Motor neuron (in vitro differentiated cells): ENCODE measurements at places on chromosomes 13 and 19. TPM values are rescaled to one million over a fixed set of nuclear protein-coding genes. Genes with fewer than 3 reads are reported as not detected.

Gene ZNF723
- 0.26 TPM in 1 of 2 replicates, not detected in the other for total RNA-seq

Gene PTBP1
- total RNA-seq: 213 and 215 TPM in 2 replicates

Gene EFNB2
- 43.6 and 60.3 TPM in 2 replicates for total RNA-seq

- peak; percentile 30 for ATAC-seq
Observed at GRCh38 chr19:40217934-40218890, at the start of gene TTC9B. Gene TTC9B (minus strand): TSS chr19:40218384. CDS start chr19:40218381, 3 bp downstream.

DNA sequence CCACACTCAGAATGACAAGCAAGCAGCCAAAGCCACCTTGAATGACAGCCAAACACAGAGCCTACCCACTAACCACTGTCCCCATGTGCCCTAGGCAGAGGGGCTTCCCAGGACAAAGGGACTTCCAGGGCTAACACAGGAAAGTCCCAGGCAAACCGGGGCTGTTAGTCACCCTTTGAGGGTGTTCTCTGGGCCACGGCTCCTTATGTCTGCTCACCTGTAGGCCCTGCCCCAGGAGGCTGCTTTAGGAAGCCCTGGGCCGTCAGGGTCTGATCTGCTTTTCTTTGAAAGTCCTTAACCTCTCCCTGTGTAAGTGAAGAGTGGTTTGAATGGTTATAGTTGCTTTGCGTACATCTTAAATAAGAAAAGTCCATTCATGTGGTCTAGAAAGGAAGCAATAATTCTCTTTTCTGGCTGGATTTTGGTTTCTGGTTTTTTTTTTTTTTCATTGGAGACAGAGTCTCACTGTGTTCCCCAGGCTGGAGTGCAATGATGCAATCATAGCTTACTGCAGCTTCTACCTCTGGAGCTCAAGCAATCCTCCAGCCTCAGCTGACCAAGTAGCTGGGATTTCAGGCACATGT lies 161.4 kb downstream of the EFNB2 start:
- ATAC-seq: peak; percentile 53

DNA sequence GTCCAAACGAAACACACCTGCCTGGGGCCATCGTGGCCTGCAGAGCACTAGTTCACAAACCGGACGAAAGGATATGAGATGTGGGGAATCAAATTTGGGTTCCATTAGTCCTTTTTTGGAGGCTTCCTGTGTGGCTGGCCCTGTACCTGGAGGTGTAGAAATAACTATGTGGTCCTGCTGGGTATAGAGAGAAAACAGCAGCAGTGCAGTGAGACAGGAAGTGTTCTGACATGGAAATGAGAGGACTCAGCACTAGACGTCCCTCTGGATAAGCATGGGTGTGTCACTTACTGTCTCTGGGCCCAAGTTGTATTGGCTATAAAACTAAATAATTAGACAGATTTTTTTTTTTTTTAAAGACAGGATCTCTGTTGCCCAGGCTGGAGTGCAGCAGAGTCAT lies 12.3 kb downstream of the KDELR1 start:
- ATAC-seq: peak; percentile 65

DNA sequence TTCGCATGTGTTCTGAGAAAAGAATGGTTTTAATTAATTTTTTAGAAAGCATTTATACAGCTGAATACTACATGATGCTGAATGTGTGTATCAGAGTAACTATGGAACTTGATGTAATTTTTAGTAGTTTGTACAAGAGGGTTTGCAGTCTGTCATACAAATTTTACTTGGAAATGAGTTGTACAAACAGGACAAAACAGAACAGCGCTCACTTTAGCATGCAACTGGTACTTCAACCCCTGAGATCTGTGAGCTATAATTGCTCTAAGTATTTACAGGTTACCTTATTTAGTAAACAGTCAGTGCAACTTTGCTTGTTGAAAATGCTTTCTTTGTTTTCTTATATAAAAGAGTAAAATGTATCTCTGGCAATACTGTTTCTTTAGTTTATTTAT lies 706 bp downstream of the TNFRSF19 start:
- no peak for ATAC-seq

GRCh38 chr13:75038393-75039113 lies 443.4 kb downstream of the TBC1D4 start:
- ATAC-seq: peak; percentile 66
